ENCODE measurements at places on chromosomes 4 and X.

- DNase-seq, result no peak
Observed at GRCh38 chr4:2092669-2093053, 33.5 kb downstream of the NAT8L start.

GRCh38 chr4:150080337-150080736 lies 2.1 kb downstream of the DCLK2 start:
- peak; percentile 26 for DNase-seq

- no peak for DNase-seq
Observed at GRCh38 chr4:136841526-136841925, 690.8 kb downstream of the PCDH18 start.

DNA sequence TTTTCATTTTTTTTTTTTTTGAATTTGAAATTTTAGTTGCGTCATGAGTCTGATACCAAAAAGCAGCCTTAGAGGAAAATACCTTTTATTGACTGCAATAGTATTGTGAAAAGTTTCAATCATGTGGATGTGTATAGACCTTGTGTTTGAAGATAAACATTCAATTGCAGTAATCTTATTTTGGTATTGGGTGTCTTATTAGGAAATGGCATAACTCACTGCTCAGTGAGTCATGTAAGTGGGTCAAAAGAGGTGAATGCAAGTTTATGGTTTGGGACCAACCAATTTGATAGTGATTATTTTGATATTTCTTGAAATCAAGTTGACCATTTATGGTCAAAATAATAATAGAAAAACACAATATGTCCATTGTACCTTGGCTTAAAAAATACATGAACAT lies 627.8 kb upstream of the SLIT2 start:
- DNase-seq, result no peak

GRCh38 chr4:183659872-183660242 lies 764 bp downstream of the TRAPPC11 start:
- no peak for DNase-seq

DNA sequence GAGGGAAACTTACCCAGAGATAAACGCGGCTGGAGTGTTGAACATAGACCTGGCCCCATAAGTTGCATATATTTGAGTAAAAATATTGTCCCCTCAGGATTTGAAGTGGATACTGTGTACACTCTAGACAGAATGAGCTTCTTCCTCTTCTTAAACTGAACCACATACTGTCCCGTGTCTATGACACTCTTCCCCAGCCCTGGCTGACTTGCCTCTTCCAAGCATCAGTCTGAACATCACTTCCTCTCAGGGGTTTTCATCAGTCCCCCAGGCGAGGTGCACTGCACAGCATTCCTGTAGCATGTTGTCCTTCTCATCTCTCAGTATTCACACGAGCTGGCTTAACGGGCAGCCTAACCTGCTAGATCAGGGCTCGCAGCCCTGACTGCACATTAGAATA lies 80.5 kb upstream of the TMEM150C start:
- DNase-seq, result no peak

GRCh38 chr4:81404294-81404693 lies 67.4 kb downstream of the RASGEF1B start:
- no peak for DNase-seq

- DNase-seq, result no peak
Observed at GRCh38 chr4:62771983-62772557, 1571.9 kb downstream of the ADGRL3 start.

GRCh38 chrX:1336331-1336943 lies at the start of gene IL3RA:
IL3RA (plus strand) TSS chrX:1336785; CDS start chrX:1341766, 4,981 bp downstream.
- no peak for DNase-seq

DNA sequence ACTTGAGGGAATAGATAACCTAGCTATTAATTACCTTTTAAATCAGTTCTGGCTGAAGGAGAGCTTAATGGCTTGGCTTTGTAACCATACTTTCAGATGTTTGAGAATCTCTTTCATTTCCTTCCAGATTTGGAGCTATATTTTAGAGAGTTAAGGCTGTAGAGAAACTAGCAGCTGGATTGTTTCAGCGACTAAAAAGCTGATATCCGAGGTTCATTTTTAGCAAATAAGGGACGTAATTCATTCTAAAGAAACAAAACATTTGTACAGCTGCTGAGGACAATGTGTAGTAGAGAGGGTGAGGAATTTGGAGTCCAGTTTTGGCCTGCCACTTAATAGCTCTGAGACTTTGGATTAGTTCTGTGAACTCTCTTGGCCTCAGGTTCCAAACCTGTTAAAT lies 12.2 kb downstream of the OSTC start:
- no peak for DNase-seq

DNA sequence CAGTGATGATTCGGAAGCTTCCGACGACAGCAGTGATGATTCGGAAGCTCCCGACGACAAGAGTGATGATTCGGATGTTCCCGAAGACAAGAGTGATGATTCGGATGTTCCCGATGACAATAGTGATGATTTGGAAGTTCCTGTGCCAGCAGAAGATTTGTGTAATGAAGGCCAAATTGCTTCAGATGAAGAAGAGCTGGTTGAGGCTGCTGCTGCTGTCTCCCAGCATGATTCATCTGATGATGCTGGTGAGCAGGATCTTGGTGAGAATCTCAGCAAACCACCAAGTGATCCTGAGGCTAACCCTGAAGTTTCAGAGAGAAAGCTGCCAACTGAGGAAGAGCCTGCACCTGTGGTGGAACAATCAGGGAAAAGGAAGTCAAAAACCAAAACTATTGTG lies 14.2 kb downstream of the CXCR3 start:
- DNase-seq, result no peak

DNA sequence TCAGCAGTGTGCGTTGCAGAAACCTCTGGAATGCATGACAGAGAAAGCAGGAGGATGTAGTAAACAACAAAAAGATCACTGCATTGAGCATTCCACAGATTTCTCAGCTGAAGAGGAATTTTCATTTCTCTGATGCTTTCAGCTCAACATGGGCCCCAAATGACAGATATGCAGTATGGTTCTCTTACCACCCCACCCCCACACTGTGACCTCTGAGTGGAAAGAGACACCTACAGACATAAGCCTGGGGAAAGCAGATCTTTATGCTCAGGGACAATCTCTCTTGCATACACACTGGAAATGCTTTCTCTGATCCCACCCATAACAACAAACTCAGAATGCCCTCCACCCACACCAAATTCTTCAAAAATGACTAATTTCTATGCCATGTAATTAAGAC lies 983.7 kb upstream of the LCORL start:
- DNase-seq, result peak; percentile 29

DNA sequence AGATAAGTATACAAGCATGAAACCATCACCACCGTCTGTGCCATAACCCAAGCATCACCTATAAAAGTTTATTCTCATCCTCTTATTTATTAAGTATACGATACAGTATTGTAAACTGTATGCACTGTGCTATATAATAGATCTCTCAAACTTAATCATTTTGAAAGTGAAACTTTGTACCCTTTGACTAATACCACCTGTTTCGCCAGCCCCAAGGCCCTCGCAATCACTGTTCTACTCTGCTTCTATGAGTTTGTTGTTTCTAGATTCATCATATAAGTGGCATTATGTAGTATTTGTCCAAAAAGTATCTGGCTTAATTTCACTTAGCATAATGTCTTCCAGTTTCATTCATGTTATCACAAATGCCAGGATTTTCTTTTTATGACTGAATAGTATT lies 72.1 kb upstream of the DOCK11 start:
- no peak for DNase-seq

DNA sequence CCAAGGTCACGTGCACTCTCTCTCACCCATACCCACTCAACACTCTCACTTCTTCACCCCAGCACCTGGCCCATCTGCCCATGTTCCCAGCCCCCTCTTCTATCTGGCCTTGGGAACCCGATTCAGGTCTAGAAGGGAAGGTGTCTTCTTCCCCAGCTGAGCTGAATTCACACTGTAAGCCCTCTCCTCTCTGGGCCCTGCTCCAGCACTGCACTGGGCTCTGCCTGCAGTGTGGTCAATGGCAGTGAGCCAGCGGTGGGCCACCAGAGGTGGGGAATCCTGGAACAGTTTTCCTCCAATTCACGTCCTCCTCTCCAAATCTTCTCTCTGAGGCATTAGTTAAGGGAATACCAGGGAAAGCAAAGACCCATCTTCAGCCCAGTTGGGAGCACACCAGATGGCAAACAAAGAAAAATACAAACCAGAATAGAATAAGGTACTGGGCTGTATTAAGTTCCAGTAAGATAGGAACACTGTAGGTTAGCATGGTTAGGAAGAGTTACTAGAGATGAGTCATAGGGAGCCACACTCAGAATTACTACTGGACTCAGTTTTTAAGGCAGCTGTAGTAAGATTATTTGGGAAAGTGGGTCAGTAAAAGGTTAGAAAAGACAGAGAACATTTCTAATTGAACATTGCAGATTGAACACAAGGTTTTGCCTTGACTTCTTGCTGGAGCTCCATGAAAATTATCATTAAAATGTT lies 5.0 kb downstream of the AWAT2 start:
- no peak for DNase-seq

DNA sequence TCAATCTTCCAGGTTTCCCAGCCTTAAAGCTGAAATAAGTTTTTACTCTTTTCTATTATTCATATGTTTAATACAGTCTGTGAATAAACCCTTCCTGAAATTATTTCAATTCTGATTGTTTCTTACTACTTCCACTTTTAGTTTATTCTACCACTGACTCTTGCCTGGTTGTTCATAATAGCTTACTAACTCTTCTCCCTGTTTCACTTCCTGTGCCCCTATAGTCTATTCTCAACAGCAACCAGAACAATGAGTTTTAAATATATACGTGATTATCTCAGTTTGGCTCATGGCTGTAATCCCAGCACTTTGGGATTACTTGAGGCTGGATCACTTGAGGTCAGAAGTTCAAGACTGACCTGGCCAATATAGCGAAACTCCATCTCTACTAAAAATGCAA lies 408.0 kb upstream of the SPOCK3 start:
- DNase-seq, result no peak

DNA sequence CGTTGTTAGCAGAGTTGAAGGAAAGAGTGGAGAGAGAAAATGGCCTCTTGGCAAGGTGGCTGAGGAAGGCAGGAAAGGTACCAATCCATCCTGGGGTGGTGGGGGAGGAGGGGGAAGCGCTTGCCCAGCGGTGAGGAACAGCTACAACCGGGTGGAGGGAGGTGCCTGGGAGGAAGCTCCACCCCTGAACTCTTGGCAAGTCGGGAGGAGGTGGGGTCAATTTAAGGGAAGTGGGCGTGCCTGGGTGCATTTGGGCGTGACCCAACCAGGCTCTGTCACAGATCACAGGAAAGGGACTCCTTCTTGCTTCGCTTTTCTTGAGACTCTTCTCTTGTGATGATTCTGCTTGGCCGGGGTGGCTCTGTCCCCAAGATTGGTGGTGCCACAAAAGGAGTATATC lies 41.7 kb downstream of the BCORL1 start:
- DNase-seq, result peak; percentile 12

DNA sequence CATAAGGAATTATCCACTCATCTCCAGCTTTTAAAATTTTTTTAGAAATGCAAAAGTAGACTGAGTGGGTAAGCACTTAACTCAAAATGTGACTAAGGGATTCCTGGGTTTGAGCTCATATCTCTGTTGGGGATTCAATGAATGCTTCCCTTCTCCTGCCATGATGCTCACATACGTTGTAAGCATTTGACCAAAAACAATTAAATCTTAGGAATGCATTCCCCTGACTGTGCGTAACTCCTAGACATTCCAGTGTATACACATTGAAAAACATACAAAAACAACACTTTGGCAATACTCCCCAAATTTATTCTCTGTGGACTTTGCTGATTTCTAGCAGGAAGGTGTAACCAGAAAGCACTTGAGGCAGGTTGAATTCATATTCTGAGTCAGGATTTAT lies 29.8 kb downstream of the SPANXA2 start:
- no peak for DNase-seq

GRCh38 chr4:11632483-11632882 lies 203.8 kb upstream of the HS3ST1 start:
- no peak for DNase-seq

- DNase-seq, result no peak
Observed at GRCh38 chrX:94576367-94577004, 902.5 kb downstream of the FAM133A start.

DNA sequence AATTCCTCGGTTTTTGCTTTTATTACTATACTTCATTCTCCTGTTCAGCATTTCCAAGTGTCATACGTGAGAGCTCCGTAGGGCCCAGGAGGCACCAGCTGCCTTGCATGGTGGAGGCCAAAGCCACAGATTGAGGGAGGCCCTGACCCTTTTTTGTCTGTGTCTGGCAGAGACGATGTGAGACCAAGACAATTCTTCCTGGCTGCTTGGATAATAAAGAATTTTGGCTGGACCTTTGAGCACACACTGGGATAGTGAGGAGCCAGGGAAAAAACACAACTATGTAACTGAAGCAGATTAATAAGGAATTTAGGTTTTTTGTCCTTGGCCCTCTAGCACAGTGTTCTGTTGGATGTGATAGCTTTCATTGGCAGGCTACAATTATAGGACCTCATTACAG lies 161.0 kb downstream of the CPXCR1 start:
- no peak for DNase-seq

GRCh38 chrX:9037296-9037695 lies 3.4 kb upstream of the FAM9B start:
- no peak for DNase-seq

DNA sequence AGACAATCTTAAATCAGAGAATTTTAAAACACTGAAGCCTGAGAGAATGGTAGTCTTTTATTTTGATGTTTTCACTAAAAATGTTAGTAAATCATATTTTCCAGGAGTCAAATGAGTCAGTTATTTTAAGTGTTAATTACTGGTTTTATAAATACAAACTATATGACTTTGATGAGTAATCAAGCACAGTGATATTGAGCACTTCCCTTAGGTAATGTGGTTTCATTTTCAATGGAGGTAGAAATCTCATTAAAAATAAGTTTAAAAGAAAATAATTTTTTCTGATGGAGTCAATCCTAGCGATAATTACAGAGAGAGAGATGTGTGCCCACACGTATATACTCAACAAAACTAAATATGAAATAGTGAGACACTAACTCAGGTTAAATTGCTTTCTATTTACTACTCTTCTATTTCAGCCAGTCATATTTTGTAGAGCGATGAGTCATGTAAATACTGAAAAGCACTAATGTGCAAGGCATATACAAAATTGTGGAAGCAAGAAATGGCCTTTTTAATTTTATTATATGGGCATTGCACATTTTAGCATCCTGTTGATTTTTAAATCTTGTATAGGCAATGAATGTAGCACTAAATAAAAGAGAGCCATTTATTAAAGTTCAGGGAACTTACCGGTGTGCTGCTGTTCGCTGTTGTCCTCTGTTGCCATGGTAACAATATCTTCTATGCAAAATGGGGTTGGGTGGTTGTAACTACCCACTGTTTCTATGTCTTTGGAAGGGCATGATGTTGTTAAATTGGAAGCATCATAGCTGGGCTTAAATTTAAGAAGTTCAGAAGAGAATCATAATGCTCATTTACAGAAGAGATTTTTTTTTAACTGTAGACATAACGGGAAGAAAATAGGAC lies 513.7 kb downstream of the TLL1 start:
- DNase-seq, result peak; percentile 6

GRCh38 chr4:119626420-119626819 lies 2.2 kb downstream of the PDE5A start:
- peak; percentile 39 for DNase-seq

DNA sequence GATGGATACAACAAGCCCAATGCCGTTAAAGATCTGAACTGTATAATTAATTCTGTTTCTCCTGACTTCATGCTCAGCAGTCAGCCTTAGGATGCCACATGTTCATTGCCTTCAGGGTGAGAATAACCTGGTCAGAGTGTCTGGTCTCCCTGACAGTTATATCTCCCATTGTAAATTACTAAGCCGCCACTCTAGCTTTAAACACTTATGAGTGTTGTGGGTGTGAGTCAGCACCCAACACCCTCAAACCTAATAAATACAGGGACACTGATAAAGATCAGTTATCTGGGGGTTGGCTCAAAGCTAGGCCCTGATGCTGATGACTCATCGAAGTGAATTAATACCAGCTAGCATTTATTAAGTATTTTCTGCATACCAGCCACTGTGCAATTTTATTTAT lies 64.9 kb upstream of the DYNLT3 start:
- no peak for DNase-seq

Measured in eye (tissue), 1 donor.